ENCODE measurements at places on chromosomes 6 and 20.

DNA sequence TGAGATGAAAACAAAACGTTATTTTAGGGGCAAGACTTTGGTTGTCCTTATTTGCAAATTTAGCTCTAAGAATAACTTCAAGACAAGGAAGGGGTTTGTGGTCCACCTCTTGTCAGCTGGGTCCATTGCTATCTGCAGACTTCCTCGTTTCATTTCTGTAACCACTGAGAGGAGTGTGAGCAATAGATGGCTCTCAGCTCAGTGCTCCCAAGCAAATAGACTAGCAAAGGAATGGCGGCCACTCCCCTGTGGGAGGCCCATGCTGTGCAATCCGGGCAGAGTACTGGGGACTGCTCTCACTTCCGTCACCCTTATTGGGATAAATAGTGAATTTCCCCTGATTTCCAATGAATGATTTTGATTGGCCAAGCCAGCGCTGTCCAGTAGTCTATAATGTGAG is 176.6 kb downstream of the ZDHHC14 start:
- no peak for DNase-seq

DNA sequence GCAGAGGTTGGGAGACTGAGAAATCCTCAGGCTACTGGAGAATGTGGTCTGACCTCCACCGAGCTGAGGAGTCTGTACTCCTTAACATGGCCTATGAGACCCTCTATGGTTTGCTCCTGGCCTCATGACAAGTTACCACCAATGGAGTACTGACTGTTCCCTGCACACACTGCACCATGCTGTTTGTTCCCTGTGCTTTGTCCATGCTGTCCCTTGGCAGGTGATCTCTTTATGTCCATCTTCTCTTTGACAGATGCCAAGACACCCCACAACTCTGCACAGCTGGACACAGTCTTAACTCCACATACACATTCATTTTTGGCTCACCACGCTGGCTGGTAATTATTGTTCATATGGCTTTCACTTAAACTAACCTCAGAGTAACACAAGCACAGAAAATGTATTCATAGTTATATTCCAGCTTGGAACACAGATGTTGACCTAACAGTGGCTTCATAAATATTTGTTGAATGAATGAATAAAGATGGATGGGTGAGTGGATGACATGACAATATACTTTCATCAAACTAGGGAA is 258.0 kb downstream of the ATXN1 start:
- DNase-seq, result no peak

DNA sequence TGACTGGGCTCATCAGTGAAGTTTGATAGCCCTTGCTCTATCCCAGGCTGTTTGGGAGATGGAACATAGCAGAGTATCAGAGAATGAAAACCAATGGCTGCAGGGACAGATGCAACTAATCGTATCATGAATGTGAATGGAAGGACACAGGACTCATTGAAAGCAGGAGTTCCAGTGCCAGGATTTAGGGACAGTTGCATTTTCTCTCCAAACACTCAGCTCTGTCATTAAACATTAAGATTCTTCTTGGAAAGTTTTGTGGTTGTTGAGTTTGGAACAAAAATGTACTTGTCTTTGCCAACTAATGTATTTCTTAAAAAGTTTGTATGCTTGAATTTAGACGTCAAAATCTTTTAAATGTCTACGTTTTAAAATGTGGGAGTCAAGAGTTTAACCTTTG is 31.0 kb upstream of the GSTA5 start:
- no peak for DNase-seq

GRCh38 chr6:129104560-129104959 is 221.6 kb downstream of the LAMA2 start:
- no peak for DNase-seq

DNA sequence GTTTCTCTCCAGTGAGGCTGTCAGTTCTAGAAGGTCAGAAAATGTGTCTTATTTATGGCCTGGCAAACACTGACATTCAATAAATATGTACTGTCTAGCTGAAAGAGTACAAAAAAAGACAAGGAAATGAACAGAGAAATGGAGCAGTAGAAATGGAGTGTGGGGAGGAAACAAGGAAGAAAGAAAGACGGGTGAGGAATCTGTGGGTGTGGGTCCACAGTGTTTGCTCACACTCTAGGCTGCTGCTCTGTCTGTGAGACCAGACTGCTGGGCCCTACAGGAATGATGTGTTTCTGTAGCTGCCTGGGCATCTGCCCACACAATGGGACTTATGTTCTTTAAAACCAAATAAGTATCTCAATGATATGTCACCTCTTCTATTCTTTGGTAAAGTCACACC is 114.2 kb downstream of the MOXD1 start:
- DNase-seq, result no peak

DNA sequence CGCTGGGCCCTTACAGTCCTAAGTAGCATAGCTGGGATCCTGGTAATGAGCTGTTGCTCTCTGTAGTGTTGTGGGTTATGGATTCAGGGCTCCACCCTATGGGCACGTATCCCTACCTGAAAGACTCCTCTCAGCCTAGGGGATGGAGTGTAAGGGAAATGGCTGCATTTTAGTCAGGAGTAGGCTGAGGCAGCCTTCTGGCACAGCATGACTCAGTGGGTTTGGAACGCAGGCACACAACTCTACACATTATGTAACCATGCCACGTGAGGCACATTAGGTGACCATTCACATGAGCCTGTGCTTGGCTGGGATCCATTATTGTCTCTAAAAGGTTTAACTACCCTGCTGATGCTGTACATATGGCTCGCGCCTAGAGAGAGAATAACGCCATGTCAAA is 27.8 kb downstream of the HDDC2 start:
- peak; percentile 60 for DNase-seq

DNA sequence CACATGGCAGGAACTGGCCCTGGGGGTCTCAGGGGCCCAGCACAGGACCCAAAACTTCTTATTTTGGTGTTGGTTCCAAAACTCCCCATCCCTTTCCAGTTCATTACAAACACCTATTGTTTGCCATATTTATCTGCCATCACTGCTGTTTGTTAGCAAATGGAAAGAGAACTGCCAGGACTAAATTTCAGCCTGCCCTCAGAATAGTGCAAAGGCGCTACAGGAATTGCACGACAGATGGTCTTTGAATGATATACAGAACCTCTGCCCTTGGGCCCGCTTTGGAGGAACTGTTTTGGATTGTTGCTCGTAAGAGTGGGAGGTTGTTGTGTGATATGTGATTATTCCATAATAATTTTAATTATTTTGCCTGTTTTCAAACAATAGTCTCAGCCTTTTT is 199.0 kb upstream of the FBXL4 start:
- no peak for DNase-seq

GRCh38 chr20:49207076-49207475 is 12.1 kb upstream of the DDX27 start:
- no peak for DNase-seq

All from tibial artery (tissue), 4 donors.